ENCODE measurements at places on chromosomes 16 and 17. TPM values are rescaled to one million over a fixed set of nuclear protein-coding genes. Genes with fewer than 3 reads are reported as not detected.

ARL6IP1 gene
- total RNA-seq, result 153 TPM

DNA sequence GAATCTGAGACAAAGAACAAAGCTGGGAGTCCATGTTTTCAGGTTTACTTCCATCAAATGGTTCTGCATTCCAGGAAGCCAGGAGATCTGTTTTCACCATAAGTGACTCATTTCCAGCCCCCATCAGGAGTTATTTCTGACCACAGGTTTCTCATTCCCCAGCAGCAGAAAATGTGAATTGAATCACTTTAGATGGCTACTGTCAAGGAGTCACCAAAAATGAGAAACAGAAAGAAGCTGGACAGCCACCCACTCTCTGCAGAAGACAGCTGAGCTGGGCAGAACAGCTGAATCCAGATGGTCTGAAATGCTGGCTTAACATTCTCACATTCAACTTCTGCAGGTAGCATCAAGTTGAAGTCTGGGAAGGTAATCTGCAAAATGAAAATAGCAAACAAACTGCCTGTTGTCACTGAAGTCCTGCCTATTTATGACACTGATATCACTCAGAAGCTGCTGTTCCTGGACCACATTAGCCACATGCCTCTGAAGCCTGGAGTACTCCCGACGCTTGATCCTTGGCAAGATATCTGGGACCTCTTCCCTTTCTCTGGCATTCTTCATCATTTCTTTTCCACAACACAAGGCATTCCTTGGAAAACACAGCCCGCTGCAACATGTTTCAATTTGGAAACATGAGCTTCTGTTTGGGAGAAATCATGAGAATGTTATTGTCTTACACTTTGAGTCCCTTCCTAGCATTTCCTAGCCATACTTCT is 15.3 kb downstream of the CCL11 start:
- no peak for DNase-seq

RMI2 gene
- total RNA-seq, result 1.3 TPM

GRCh38 chr17:27778183-27778582 is 22.1 kb downstream of the NOS2 start:
- DNase-seq, result no peak

DNA sequence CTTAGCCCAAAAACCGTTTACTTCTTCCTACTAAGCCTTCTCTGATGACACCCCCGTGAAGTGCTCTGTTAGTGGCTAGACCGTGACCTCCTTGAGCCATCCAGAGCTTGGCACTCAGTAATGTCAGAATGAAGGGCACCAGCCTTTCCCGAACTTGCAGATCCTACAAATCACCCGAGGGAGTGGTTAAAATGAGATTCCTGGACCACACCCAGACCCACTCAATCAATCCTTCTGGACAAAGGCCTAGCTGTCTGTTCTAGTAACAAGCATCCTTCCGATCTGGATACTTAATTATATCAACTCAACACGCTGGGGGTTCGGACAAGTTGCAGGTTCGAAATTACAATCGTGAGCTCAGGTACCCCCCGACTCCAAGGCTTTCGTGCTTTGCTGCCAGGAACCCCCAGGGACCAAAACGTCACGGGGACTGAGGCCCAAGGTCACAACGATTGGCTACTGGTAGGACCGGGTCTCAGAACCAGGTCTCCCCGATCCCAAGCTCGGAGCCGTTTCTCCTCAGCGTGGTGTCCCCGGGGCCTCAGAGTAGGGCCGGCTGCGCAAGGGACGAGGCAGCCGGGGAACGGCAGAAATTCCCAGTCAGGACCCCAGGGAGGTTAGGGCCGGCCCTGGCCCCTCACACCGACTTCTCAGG is 527 bp downstream of the CIAPIN1 start:
- DNase-seq, result peak; percentile 48

ZP2 gene
- not detected for total RNA-seq

GRCh38 chr16:46970089-46970488 is 3.4 kb downstream of the DNAJA2 start:
- DNase-seq, result peak; percentile 63

DNA sequence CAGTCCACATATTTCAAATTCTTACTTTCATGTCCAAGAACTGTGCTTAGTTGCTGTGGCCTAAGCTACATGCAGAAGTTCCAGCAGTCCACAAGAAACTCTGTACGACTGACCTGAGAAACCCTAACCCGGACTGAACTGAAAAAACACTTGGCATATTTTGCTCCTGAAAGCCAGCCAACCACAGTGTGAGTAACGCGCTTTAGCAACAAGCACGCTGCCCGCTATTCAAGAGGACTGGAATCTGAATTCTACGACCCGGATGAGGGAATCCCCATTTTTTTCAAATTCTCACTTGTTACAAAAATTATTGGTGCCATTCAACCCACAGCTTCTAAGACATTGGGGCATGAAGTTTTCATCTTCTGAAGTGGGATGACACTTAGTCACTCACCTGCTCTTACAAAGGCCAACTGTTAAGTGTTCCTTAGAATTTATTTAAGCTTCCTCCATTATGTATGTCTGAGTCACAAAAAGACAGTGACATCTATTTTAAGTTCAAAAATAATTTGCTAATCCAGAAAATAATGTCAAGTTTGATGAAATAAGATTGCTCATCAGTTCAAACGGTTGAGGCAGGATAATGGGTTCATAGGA is 78.7 kb downstream of the CDYL2 start:
- no peak for DNase-seq

- no peak for DNase-seq
Measured at GRCh38 chr16:84040823-84041820, 1.5 kb downstream of the SLC38A8 start.

SULT1A2 gene
- total RNA-seq, result 2.3 TPM
